Stimulated activated naive CD4-positive, alpha-beta T cell (primary cell): ENCODE measurements at places on chromosomes 7 and 10.

- DNase-seq, result no peak
Measured at GRCh38 chr7:88071994-88072714, 138.1 kb downstream of the ADAM22 start.

- no peak for DNase-seq
Measured at GRCh38 chr7:156811706-156812105, 81.3 kb downstream of the LMBR1 start.

DNA sequence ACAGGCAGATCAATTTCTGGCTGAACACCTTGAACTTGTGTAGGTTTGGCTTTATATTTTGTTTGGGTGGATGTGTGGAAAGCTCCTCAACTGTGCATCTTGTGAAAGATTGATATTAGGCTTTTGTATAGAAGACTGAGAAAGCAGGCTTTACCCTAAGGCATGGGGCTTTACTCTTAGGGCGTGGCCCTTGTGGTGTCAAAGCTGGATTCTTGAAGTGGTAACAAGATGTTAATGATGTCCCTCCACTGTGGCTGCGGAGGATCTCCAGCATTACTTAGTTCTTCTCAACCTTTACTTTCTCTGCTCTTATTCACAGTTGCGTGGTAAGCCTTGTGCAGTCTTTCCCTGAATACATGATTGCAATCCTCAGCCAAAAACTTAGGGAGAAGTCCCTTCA is 54.1 kb upstream of the HECTD2 start:
- DNase-seq, result no peak

DNA sequence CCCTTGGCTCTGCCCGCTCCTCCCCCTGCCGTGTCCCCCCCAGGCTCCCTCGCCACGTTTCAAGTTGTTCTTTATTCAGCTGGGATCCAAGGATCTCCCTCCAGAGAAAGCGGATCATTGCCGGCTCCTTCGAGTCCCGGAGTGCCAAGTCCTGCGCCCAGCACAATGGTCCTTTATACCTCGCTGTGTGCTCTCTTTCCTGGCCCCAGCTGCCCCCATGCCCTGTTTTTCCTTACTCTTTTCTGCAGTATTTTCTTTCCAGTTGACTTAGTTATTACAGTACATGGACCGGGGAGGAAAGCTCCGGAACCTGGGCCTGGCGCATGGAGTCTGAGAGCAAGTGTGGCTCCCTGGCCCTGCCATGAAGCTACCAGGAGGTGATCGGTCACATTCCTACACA is 88.1 kb upstream of the KMT2C start:
- DNase-seq, result no peak

DNA sequence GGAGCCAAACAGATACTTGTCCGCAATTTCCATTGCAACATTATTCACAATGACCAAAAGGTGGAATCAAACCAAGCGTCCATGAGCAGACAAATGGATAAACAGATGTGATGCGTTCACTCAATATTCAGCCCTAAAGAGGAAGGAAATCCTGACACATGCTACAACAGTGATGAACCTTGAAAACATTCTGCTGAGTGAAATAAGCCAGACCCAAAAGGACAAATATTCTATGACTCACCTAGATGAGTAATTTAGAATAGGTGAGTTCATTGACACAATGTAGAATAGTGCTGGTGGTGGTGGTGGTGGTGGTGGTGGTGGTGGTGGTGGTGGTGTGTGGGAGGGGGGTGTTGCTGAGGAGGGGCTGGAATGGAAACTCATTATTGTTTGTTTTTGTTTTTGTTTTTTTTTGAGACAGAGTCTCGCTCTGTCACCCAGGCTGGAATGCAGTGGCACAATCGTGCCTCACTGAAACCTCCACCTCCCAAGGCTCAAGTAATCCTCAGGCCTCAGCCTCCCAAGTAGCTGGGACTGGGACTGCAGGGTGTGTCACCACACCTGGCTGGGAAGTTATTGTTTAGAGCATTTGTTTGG is 28.6 kb downstream of the SMKR1 start:
- DNase-seq, result no peak

- no peak for DNase-seq
Measured at GRCh38 chr10:125343118-125343925, 183.0 kb upstream of the CTBP2 start.

GRCh38 chr10:125116652-125117310 is 43.6 kb downstream of the CTBP2 start:
- no peak for DNase-seq

DNA sequence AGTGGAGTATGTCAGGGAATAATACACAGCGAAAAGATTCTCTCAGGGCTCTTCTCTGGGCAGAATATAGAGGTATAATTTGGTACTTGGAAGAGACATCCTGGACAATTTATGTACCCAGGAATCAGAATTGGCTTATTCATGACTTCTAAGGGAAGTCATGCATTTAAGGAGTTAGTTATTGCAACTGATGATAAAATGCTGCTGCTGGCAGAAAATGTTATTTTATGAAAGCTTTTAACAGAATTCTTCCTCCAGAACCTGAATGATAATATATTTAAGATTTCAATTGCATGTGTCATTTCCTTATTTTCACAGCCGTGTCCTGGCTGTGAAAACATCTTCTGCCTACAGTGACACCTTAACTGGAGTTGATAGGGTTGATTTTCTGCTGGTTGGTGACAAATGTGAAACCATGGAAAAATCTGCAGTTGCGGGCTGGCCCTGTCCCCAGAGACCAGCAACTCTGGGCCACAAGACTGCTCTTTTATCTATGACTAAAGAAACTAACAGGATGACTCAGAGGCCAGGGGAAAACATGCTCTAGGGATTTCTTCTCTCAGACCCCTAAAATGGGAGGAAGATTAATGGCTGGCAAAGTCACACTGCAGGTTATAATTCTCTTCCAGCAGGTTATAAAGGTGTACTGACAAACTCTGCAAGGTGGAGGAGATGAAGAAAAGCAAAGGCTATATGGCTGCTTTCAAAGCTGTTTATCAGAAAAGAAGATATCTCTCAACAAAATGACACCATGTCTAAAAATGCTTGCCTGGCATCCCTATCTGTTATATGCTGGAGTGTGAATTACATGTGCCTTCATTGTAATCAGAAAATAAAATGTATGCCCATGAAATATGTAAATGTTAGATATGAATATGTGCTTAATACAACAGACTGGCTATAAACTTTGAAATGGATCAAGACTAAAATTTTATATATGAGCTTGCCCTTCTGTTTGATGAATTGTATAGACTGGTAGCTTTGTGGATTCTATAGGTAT is 12.1 kb upstream of the TRUB1 start:
- DNase-seq, result no peak

DNA sequence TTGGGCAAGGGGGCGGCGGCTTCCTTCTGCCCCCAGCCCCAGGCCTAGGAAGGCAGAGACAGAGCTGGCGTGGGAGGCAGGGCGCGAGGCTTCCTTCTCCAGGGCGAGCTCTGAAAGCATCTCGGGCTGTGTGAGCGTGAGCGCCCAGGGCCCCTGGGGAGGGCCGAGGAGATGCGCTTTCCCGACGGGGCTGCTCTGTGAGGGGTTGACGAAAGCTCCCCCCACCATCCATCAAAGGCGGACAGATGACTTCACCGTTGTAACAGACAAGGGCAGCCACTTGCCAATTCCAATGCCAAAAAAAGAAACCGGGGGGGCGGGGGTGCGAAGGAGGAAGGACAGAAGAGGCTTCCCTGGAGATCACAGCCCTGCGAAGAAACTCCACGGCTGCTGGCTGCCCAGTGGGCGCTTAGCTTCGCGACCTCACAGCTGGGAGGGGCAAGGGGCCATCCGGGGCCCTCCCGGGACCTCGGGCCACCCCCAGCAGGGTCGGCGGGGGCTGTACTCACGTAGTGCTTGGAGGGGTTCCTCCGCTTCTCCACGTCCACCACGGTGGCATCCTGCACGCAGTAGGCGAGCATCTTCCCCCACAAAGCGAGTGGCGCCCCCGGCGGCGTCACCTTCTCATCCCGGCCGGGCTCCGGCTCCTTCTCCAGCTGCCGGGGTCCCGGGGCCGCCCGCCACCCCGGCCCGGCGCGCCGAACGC is 537 bp downstream of the SH3PXD2A start:
- DNase-seq, result no peak

DNA sequence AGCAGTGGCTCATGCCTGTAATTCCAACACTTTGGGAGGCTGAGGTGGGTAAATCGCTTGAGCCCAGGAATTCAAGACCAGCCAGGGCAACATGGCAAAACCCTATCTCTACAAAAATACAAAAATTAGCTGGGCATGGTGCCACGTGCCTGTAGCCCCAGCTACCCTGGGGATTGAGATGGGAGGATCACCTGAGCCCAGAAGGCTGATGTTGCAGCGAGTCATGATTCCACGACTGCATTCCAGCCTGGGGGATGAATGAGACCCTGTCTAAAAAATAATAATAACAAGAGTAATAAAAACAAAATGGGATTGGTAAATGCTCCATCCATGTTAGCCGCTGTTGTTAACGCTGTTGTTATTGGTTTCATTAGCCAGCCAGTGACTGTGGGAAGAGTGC is 1.3 kb upstream of the HKDC1 start:
- no peak for DNase-seq

DNA sequence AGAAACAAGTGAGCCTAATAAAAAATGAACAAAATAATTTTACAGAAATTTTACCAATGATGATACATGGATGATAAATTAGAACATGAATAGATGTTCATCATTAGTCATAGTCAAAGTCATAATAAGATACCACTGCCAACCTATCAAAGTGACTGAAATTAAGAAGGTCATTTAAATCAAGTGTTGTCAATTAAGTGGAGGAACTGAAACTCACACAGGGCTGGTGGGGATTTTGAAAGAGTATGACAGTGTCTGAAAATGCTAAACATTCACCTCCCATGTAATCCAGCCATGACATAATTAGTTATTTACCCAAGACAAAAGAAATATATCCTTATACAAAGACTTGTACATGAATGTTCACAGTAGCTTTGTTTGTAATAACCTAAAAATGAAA is 57.1 kb upstream of the DYNC1I1 start:
- DNase-seq, result no peak

DNA sequence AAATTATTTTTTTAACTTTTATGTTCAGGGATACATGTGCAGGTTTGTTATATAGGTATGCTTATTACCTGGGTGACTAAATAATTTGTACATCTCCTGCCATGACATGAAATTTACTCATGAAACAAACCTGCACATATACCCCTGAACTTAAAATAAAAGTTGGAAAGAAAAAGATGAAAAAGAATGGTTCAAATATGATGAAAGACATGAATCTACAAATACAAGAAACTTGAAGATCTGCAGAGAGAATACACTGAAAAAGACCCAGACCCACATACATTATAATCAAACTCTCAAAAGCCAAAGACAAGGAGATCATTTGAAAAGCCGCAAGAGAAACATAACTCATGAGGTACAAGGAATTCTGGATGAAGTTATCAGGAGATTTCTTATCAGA is 70.2 kb downstream of the AKR1C4 start:
- DNase-seq, result no peak

- no peak for DNase-seq
Measured at GRCh38 chr10:69803809-69804208, 2.1 kb downstream of the COL13A1 start.

GRCh38 chr7:132735476-132735875 is 159.2 kb upstream of the PLXNA4 start:
- no peak for DNase-seq

- no peak for DNase-seq
Measured at GRCh38 chr7:142461437-142461836, 203.6 kb upstream of the PRSS58 start.

GRCh38 chr10:70913191-70913892 is 25.0 kb upstream of the PCBD1 start:
- DNase-seq, result no peak

GRCh38 chr7:147240468-147240867 is 1123.9 kb downstream of the CNTNAP2 start:
- no peak for DNase-seq

DNA sequence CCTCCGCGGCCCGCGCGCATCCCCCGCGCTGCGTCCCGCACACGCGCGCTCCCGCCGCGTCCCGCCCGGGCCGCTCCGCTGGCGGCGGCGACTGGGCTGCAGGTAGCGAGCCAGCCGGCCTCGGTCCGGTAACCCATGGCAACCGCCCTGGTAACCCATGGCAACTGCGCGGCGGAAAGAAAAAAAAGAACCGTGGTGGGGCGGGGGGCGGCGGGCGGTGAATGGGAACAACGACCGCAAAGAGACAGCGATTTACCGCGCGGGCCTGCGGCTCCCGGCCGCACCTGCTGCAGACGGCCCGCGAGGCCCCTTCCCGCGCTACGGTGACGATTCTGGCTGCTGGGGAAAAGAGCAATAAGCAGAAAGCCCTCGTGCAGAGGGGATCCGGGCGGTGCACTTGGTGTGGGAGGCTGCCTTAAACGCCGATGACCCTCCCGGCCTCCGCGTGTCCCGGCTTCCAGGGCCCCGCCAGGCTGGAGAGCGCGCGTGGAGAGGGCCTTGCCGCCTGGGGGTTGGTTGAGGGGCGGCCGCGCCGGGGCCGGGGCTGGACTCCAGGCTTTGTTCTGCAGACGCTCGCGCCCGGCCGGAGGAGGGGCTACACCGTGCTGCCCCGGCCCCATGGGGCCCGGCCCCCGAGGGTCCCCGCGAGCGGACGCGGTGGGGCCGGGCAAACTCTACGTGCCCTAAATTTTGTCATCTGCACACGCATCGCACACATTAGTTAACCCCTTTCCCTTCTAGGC is 84.7 kb downstream of the SNX10 start:
- DNase-seq, result no peak

- DNase-seq, result no peak
Measured at GRCh38 chr10:125838802-125839575, 15.6 kb downstream of the BCCIP start.

DNA sequence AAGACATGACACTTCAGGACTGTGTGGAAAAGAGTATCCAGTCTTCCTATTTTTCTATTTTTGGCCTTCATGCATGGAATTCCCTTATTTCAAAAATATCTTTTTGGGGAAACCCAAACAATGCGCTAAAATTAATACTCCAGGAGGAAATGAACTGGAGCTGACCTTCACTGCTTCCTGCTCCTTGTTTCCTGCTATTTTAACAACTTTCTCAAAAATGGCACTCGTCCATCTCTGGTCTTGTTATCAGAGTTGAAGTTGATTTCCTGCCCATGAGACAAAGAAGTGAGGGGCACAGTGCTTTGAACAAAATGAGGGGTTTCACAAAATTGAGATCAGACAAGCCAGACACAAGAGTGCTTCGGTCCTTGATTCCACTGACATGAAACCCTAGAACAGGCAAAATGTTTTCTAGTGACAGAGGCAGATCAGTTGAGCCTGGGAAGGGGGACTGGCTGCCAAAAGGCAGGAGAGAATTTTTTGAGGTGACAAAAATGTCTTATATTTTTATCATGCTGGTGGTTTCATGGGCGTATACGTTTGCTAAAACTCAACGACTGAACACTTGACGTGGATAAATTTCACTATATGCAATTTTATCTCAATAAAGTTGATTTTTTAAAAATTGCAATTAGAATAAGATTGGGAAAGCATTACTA is 193.2 kb downstream of the CREB5 start:
- DNase-seq, result no peak

GRCh38 chr10:96272316-96273280 is 1.2 kb upstream of the BLNK start:
- DNase-seq, result no peak

- DNase-seq, result no peak
Measured at GRCh38 chr7:26049081-26049480, 102.9 kb upstream of the NFE2L3 start.
